D341Med (cell line): ENCODE measurements at places on chromosomes 11 and 22.

- no peak for DNase-seq
These were observed 97.5 kb downstream of the TSPAN18 start for GRCh38 chr11:44824300-44824704.

GRCh38 chr22:32444068-32444467 lies 20.2 kb downstream of the BPIFC start:
- peak; percentile 59 for DNase-seq

- peak; percentile 68 for DNase-seq
These were observed 27.8 kb upstream of the ZNRF3 start for GRCh38 chr22:28855355-28856094.

DNA sequence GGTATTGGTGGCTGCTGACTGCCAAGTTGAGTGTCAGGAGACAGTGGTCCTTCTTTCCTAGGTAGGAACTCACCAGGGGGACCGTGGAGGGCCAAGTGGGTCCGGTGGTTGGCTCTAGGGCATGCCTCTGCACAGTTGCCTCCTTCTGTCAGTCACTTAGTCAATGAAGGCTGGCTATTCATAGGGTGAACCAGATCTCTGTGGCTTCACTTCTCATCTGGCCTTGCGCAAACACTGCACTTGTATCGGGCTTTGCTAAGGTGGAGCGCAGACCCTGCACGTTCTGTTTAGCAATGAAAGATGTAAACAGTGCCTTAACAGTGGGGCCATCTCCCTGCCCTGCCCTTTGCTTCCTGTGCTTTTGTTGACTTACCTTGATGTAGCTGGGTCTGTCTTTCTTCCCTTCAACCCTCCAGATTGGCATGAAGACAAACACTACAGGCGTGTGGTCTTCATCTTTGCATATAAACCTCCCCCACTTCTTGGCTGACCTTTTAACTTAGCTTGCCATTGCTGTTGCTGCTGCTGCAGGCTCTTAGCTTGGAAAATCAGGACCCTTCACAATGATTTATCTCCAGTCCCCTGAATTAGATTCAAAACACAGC lies 6.7 kb upstream of the SORL1-AS1 start:
- no peak for DNase-seq

GRCh38 chr11:69159150-69159852 lies 3.6 kb downstream of the SMIM38 start:
- no peak for DNase-seq

DNA sequence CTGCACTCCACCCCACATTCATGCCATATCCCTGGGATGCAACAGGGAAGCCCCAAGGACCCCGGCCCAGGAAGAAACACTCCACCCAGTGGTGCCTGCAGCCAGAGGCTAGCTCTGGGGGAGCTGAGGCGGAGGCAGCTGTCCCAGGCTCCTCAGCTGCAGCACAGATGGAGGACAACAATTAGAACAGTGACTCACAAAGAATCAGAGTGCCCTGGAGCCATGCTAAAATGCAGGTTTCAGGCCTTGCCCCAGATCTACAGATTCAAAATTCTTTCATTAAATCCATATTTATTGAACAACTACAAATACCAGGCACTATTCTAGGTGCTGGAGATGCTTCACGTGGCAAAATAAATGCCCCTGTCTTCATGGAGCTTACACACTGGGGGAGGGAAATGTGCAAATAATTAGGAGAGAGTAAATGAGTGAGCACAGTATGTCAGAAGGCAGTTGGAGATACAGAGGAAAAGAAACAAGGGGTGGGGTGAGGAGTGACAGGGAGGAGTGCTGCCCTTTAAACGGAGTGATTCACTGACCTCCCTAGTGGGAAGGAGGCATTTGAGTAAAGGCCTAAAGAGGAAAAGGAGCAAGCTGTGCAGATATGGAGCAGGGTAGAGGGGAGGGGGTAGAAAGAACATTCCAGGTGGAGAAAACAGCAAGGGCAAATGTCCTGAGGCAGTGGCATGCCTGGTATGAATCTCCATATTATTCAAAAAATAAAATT lies 73.3 kb upstream of the CSNK2A3 start:
- no peak for DNase-seq

- no peak for DNase-seq
These were observed 9.9 kb downstream of the B3GAT1 start for GRCh38 chr11:134401825-134402809.

- no peak for DNase-seq
These were observed 220.6 kb upstream of the ISX start for GRCh38 chr22:34845391-34845790.

DNA sequence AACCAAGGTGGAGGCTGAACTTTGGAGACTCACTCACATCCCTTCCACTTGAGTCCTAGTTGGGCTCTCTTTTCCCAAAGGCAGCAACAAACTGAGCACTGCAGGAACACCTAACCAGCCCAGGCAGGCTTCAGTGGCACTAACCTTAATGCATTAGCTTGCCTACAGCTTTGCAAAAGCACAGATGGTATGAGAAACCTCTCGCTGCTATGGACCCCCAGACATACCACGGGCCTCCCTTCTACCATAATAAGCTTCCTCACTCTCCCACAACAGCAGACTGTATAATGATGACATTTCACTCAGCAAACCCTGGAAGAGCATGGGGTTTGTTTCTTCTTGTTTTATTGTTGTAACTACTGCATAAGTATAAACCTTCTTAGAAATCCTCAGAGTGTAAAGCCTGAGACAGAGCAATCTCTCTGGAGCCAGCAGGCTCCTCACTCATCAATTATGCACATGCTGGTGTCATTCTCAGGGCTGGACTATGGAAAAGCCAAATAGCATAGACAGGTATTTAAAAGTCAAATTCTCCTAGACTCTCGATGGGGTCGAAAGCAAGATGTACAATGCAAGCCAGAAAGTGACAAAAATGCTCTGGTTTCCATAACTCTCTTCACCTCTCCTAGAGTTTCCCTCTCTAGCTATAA lies 167.6 kb downstream of the NXPE2 start:
- no peak for DNase-seq

DNA sequence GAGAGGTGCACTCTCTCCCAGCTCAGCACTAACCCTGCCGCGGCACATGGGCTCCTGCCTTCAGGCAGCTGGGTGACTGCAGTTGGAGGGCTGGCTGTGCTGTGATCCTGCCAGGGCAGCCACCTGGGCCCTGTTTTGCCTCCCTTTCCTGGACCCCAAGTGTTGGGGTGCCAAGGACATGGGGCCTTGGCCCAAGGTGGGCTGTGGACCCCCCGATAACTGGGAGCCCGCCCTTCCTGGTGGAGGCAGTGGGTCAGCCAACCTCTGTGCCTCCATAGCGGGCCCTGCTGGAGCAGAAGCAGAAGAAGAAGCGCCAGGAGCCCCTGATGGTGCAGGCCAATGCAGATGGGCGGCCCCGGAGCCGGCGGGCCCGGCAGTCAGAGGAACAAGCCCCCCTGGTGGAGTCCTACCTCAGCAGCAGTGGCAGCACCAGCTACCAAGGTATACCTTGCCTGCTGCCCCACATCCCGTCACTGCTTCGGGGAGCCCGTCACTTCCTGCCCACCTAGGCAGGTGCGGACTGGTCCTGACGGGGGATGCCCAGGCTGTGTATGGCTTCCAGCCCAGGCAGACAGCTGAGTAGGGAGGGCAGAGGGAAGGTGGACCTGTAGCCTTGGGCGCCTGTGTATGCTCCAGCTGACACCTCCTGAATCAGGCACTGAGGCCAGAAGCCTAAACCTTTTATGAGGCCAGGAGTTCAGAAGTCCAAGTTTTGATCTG lies 8.9 kb downstream of the TUB start:
- no peak for DNase-seq
